ENCODE measurements at places on chromosomes 6 and 20. TPM values are rescaled to one million over a fixed set of nuclear protein-coding genes. Genes with fewer than 3 reads are reported as not detected.
A peak's percentile ranks its signal among the peaks of the same experiment; 100 is the strongest.

- no peak for DNase-seq
- no peaks in the 10 kb centered on the region for H3K4me1 ChIP-seq
- no peaks in the 10 kb centered on the region for H3K27me3 ChIP-seq
- no peak overlapping the region for H3K4me3 ChIP-seq
Measured at GRCh38 chr6:127869772-127870404, 31.0 kb downstream of the THEMIS start.

- DNase-seq = no peak
- 0 out of 2 replicates have a peak, but pooled peaks cover 6% of the 10 kb centered on the region for H3K4me1 ChIP-seq
- no peak overlapping the region for H3K4me3 ChIP-seq
- no peak overlapping the region for H3K27ac ChIP-seq
- no peaks in the 10 kb centered on the region for H3K36me3 ChIP-seq
Measured at GRCh38 chr6:139014945-139015344, 13.6 kb upstream of the ABRACL start.

DNA sequence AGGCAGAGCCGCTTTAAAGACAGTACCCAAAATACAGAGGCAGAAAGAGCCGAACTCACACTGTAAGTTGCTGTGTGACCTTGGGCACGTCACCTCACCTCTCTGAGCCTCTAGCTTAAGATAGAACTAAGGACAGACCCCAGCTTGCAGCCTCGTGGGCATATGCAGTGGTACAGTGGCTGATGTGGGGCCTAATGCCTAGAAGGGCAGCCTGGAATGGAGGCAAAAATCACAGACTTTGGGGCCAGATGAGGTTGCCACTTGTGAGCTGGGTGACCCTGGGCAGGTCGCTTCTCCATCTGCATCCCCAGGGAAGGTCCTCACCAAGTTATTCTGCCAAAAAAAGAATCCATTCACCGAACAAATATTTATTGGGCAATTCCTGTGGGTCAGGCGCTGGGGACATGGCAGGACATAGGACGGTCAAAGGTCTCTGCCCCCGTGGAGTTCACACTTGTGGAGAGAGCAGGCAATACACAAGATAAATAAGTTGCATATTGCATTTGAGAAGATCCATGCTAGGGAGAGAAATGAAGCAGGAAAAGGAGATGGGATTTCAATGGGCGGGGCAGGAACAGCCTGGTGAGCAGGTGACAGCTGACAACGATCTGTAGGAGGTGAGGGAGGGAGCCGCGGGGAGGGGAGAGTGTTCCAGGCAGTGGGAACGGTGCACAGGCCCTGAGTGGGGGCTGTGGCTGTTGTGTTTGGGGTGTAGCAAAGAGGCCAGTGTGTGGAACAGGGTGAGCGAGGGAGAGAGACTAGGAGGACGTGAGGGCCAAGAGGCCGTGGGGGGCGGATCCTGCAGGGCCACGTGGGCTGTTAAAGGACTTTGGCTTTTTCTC, 115.2 kb downstream of the CEBPB start:
- peak; percentile 55 for DNase-seq
- no peaks in the 10 kb centered on the region for H3K27me3 ChIP-seq
- H3K27ac ChIP-seq = peak overlapping the region; percentile 64
- no peak overlapping the region for H3K4me3 ChIP-seq
- H3K4me1 ChIP-seq = peaks cover 80% of the 10 kb centered on the region
- H3K36me3 ChIP-seq = no peaks in the 10 kb centered on the region

GRCh38 chr6:158174514-158174913, 6.4 kb downstream of the GTF2H5 start:
- no peak overlapping the region for H3K4me3 ChIP-seq
- no peak overlapping the region for H3K27ac ChIP-seq
- DNase-seq = no peak
- no peaks in the 10 kb centered on the region for H3K27me3 ChIP-seq

- H3K27me3 ChIP-seq = no peaks in the 10 kb centered on the region
- H3K36me3 ChIP-seq = no peaks in the 10 kb centered on the region
- H3K27ac ChIP-seq = no peak overlapping the region
- no peak overlapping the region for H3K4me3 ChIP-seq
Measured at GRCh38 chr20:1860446-1860845, 34.8 kb upstream of the SIRPA start.

GRCh38 chr20:62642051-62642665, at the start of gene SLCO4A1:
Gene SLCO4A1, plus strand, starts transcription at chr20:62642503. Its CDS starts 13,952 bp downstream, at chr20:62656455.
- H3K4me3 ChIP-seq = peak within 1 kb of the TSS; percentile 97
- DNase-seq = peak; percentile 68
- H3K4me1 ChIP-seq = peaks cover 45% of the 10 kb centered on the region
- H3K27ac ChIP-seq = peak within 1 kb of the TSS; percentile 43

DNA sequence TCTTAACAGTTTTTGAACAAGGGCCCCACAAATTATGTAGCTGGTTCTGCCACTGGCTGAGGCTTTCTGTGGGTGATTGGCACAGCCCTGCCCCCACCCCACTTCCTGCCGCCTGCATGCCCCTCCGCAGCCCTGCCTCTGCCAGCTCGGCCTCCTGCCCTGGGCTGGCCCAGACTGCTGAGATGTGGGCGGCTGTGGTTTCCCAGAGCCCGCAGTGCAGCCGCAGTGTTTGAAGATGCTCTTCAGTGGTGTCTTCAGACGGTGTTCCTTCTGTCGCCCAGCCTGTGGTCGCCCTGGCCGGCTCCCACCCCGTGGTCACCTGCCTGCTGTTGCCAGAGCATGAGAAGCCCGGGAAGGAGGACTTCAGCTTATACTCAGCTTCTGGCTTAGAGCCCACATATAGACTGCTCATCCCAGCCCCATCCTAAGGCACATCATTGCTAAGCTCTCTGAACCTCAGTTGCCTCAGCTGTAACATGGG, 154.3 kb downstream of the VEGFA start:
- H3K36me3 ChIP-seq = no peaks in the 10 kb centered on the region
- H3K27me3 ChIP-seq = no peaks in the 10 kb centered on the region
- H3K4me3 ChIP-seq = no peak overlapping the region

DNA sequence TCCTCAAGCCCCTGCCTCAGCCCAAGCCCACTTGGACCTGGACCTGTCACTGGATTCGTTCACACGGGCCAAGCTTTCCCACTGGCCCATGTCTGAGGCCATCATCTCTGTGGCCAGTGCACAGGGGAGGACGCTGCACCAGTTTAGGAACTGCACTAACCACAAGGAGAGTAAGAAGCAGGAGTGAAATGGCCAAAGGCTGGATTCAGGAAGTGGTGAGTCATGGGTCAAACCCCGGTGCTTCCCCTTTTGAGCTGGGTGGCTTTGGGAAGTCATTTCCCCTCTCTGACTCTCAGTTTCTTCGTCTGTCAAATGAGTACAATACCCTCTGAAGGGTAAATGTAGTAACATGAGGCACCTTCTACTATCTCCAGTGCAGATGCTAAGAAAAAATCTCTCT, 87.9 kb downstream of the CD40 start:
- H3K4me1 ChIP-seq = peaks cover 18% of the 10 kb centered on the region
- H3K36me3 ChIP-seq = no peaks in the 10 kb centered on the region
- no peak overlapping the region for H3K27ac ChIP-seq
- peak; percentile 46 for DNase-seq
- H3K4me3 ChIP-seq = no peak overlapping the region

DNA sequence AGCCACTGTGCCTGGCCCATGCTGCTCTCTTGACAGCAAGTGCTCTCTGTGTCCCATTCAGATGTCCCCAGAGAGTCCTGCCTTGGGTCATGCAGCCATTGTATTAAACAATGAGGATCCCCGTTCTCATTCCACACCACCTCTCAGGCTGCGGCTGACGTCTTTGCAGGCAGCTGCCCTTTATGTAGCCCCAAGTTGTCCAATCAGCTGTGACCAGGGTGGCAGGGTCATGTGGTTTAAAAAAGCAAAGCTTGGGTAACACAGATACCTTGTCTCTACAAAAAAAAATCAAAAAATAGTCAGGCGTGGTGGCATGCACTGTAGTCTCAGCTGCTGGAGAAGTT, 13.2 kb downstream of the GCNT2 start:
- no peak overlapping the region for H3K27ac ChIP-seq
- H3K4me1 ChIP-seq = peaks cover 23% of the 10 kb centered on the region

GRCh38 chr20:10134176-10134575, 84.5 kb upstream of the SNAP25 start:
- H3K4me1 ChIP-seq = no peaks in the 10 kb centered on the region
- peaks cover 10% of the 10 kb centered on the region for H3K27me3 ChIP-seq
- no peak for DNase-seq
- no peak overlapping the region for H3K27ac ChIP-seq
- H3K36me3 ChIP-seq = no peaks in the 10 kb centered on the region
- H3K4me3 ChIP-seq = no peak overlapping the region

GRCh38 chr6:118249680-118250079, 298.4 kb upstream of the PLN start:
- no peaks in the 10 kb centered on the region for H3K4me1 ChIP-seq
- DNase-seq = no peak

GRCh38 chr6:168574699-168575195, 133.8 kb downstream of the SMOC2 start:
- H3K27me3 ChIP-seq = peaks cover 84% of the 10 kb centered on the region
- no peaks in the 10 kb centered on the region for H3K4me1 ChIP-seq
- no peak overlapping the region for H3K4me3 ChIP-seq
- no peak for DNase-seq

DNA sequence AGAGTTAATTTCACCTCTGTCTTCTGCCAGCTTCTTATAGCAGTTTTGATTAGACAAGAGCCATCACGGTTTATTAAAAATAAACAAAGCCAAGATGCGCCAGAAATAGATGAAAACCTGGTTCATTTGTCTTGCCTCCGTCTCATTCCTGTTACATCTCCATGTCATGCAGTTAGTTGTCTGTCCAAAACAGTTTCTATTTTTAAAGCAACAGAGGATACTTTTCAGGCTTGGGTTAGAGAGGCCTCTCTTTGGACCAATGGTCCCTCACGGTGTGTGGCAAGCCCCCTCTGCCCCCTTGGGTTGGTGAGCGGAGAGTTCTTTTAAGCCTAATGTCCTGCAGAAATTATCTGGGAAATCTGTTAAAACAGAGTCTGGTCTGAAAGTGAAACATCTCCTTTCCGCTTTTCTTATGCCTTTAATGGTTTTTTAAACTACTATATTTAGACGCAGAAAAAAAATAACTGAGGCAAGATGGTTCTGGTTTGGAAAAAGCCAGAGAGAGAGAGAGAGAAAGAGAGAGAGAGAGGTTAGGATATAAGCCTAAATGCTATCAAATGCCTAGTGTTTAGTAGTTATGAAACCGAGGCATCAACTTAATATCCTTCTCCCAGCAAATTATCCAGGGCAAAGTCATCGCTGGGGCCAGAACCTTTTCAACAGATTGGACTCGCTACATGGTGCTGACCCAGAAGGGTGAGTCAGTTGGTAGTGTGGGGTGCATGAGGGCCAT, 64.5 kb downstream of the ZDHHC14 start:
- H3K4me1 ChIP-seq = no peaks in the 10 kb centered on the region
- H3K27ac ChIP-seq = no peak overlapping the region
- no peaks in the 10 kb centered on the region for H3K36me3 ChIP-seq

GRCh38 chr20:62480318-62480717, 4.5 kb upstream of the GATA5 start:
- H3K27ac ChIP-seq = no peak overlapping the region
- no peak for DNase-seq
- H3K36me3 ChIP-seq = no peaks in the 10 kb centered on the region
- H3K4me3 ChIP-seq = no peak overlapping the region
- peaks cover 67% of the 10 kb centered on the region for H3K27me3 ChIP-seq

GRCh38 chr20:8124639-8125038, 7.4 kb upstream of the PLCB1 start:
- H3K36me3 ChIP-seq = no peaks in the 10 kb centered on the region
- peaks cover 5% of the 10 kb centered on the region for H3K4me1 ChIP-seq
- H3K4me3 ChIP-seq = no peak overlapping the region
- H3K27me3 ChIP-seq = no peaks in the 10 kb centered on the region

- no peak for DNase-seq
- H3K4me3 ChIP-seq = no peak overlapping the region
- no peak overlapping the region for H3K27ac ChIP-seq
- H3K36me3 ChIP-seq = no peaks in the 10 kb centered on the region
Measured at GRCh38 chr6:20223141-20223540, 10.9 kb upstream of the MBOAT1 start.

- H3K4me3 ChIP-seq = no peak overlapping the region
- peaks cover 21% of the 10 kb centered on the region for H3K4me1 ChIP-seq
- no peaks in the 10 kb centered on the region for H3K27me3 ChIP-seq
- H3K27ac ChIP-seq = no peak overlapping the region
Measured at GRCh38 chr6:15131234-15131633, 114.6 kb upstream of the JARID2 start.

DNA sequence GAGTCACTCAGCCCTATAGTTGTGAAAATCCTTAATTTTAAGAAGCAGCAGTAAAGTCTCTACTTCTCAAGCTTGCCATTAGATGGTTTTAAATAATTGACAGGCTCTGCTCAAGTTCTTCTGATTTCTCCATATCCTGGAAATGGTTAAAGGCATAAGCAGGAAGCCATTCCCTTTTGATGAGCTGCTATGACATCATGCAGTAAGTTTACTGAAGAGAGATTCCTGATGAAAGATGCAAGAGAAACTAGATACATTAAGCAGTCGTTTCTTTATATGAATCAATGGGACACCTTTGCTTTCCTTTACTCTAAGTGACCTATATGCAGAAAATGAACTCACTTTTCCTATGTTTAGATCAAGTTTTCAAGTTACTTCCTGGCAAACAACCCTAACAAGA, 9.8 kb downstream of the POPDC3 start:
- no peaks in the 10 kb centered on the region for H3K27me3 ChIP-seq
- H3K4me3 ChIP-seq = no peak overlapping the region
- no peaks in the 10 kb centered on the region for H3K36me3 ChIP-seq
- no peaks in the 10 kb centered on the region for H3K4me1 ChIP-seq
- H3K27ac ChIP-seq = no peak overlapping the region

DNA sequence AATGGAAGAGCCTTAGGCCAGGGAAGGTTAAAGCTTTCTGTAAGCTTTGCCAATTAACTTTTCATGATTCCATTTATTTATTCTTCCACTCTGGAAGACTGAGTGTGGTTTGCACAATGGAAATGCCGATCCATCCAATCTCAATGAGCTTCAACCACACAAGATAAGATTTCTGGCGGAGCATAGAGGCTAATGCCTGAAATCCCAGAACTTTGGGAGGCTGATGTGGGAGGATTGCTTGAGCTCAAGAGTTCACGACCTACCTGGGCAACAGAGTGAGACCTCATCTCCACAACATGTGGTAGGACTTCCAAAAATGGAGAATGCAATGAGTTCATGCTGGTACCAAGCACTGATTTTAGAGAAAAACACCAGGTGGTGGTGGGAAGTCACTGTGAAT, 6.2 kb downstream of the ENPP1 start:
- H3K36me3 ChIP-seq = no peaks in the 10 kb centered on the region
- H3K27me3 ChIP-seq = no peaks in the 10 kb centered on the region
- H3K4me3 ChIP-seq = no peak overlapping the region
- H3K27ac ChIP-seq = no peak overlapping the region

ARHGAP40 gene
- total RNA-seq = 1.8 TPM

ESR1 gene
- total RNA-seq = 1.5 TPM

GSTA3 gene
- not detected for total RNA-seq

SERAC1 gene
- total RNA-seq = 4.9 TPM

SCGN gene
- total RNA-seq = not detected

TINAG gene
- total RNA-seq = not detected

RNF114 gene
- 125 TPM for total RNA-seq

SLC24A3 gene
- total RNA-seq = not detected

CGAS gene
- 25.5 TPM for total RNA-seq

COL21A1 gene
- not detected for total RNA-seq

Data from PC-9 (cell line).